ENCODE measurements at places on chromosomes 6 and 20. TPM values are rescaled to one million over a fixed set of nuclear protein-coding genes. Genes with fewer than 3 reads are reported as not detected.

DNA sequence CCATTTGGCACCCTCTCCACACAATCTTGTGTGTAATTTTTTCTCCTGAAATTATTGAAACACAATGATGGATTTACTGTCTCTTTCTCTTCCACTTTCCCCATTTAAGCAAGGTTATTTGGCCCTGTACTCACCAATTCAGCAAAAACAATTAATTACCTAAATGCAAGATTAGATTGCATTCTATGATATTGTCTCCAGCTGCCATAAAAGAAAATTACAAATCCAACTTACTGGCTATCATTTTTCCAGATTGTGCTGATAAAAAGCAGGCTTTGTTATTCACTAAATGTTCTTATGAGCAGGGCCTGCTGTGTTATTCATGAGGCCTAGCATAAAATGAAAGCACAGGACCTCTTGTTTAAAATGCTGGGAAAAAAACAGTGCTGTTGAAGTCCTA, 95.8 kb upstream of the IRAK1BP1 start:
- no peak overlapping the region for H3K4me3 ChIP-seq
- no peaks in the 10 kb centered on the region for H3K27me3 ChIP-seq
- H3K27ac ChIP-seq, result no peak overlapping the region
- no peaks in the 10 kb centered on the region for H3K4me1 ChIP-seq
- DNase-seq, result peak; percentile 1
- no peaks in the 10 kb centered on the region for H3K36me3 ChIP-seq

- no peaks in the 10 kb centered on the region for H3K4me1 ChIP-seq
- H3K36me3 ChIP-seq, result no peaks in the 10 kb centered on the region
- no peak overlapping the region for H3K27ac ChIP-seq
- no peaks in the 10 kb centered on the region for H3K27me3 ChIP-seq
- no peak overlapping the region for H3K4me3 ChIP-seq
- DNase-seq, result no peak
Measured at GRCh38 chr6:93639126-93639525, 219.8 kb upstream of the EPHA7 start.

GRCh38 chr6:6597682-6598081, 9.2 kb downstream of the LY86 start:
- DNase-seq, result no peak
- H3K27ac ChIP-seq, result peak overlapping the region; percentile 61
- H3K4me3 ChIP-seq, result no peak overlapping the region
- peaks cover 10% of the 10 kb centered on the region for H3K4me1 ChIP-seq

- no peak overlapping the region for H3K4me3 ChIP-seq
- no peak overlapping the region for H3K27ac ChIP-seq
- H3K27me3 ChIP-seq, result no peaks in the 10 kb centered on the region
- no peak for DNase-seq
- H3K4me1 ChIP-seq, result no peaks in the 10 kb centered on the region
- H3K36me3 ChIP-seq, result no peaks in the 10 kb centered on the region
Measured at GRCh38 chr6:167779129-167779992, 47.4 kb upstream of the AFDN start.

GRCh38 chr6:41970436-41970846, 28.8 kb upstream of the CCND3 start:
- H3K27me3 ChIP-seq, result no peaks in the 10 kb centered on the region
- no peak overlapping the region for H3K4me3 ChIP-seq
- H3K36me3 ChIP-seq, result no peaks in the 10 kb centered on the region
- H3K27ac ChIP-seq, result no peak overlapping the region
- H3K4me1 ChIP-seq, result no peaks in the 10 kb centered on the region

IRAK1BP1 gene
- 19.0 TPM for total RNA-seq

GABRR2 gene
- 0.39 TPM for total RNA-seq

CLIC5 gene
- 5.1 TPM for total RNA-seq

COX4I2 gene
- total RNA-seq, result 0.30 TPM

OR2B3 gene
- not detected for total RNA-seq

TTK gene
- 11.4 TPM for total RNA-seq

SPO11 gene
- total RNA-seq, result not detected

PI16 gene
- 47.4 TPM for total RNA-seq

All from spinal cord (tissue), 10 donors.